HepG2 (cell line): ENCODE measurements at places on chromosomes 6 and 20. TPM values are rescaled to one million over a fixed set of nuclear protein-coding genes. Genes with fewer than 3 reads are reported as not detected.

Gene SCRT2
- not detected in 2 replicates for polyA plus RNA-seq

Gene GGT7
- 23.0 and 35.3 TPM in 2 replicates for polyA plus RNA-seq

Gene MEP1A
- polyA plus RNA-seq = 0.83 and 3.0 TPM in 2 replicates

Gene RAET1L
- polyA plus RNA-seq = not detected in 2 replicates

Gene C20orf141
- not detected in 2 replicates for polyA plus RNA-seq

Gene COMMD7
- 53.3 and 57.6 TPM in 2 replicates for polyA plus RNA-seq

GRCh38 chr20:44644230-44644617 is 7.3 kb downstream of the ADA start:
- no peak for DNase-seq

DNA sequence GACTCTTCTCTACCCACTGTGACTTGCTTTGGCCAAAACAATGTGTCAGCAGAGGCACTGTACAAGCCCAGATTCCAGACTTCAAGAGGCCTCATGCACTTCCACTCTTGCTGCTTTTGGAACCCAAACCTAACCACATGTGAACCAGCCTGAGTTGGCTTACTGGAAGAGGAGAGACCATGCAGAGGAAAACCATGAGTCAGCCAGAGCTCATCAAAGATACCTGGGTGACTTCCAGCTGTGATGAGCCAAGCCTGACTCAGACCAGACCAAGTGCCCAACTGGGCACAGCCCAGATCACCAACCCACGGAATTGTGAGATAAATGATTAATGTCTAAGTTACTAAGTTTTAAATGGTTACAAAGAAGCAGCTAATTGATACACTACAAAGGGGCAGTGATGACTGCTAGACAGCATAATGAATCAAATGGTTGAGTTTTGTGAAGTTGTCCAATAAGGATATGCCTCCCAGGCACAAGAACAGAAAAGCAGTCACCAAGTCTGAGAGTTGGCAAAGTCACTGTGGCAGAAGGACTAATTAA is 16.2 kb upstream of the BEND6 start:
- DNase-seq = peak; percentile 13

GRCh38 chr6:21098134-21098533 is 495.4 kb upstream of the SOX4 start:
- no peak for DNase-seq

- no peak for DNase-seq
Observed at GRCh38 chr6:102022803-102023202, 629.3 kb downstream of the GRIK2 start.

- DNase-seq = no peak
Observed at GRCh38 chr6:144140867-144141266, 9.4 kb upstream of the STX11 start.

DNA sequence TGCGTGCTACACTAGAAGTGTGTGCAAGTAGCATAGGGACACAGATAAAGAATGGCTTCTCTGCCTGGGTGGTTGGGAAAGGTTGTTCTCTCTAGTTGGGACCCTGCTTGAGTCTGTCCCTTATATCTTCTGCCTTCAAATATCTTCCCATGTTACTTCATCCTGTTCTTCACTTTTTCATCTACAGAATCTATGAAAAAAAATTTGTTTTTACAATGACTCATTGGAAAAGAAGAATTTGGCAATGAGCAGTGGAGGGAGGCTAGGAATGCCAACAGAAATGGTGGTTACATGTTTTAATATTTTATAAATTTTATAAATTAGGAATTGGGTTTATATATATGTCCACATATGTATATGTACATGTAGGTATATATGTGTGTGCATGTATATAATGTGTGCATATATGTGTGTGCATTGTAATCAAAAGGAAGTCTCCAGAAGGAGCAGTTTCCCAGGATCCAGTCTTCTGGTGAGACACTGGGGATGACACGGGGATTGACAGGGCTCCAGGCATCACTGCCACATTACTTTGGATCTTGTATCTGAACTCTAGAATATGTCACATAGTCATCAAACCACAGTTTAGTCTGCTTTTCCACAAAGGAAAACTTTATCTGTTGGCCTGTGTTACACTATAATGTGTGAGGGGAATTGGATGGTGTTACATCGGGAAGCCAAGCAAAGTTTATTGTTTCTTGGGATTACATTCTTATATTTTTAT is 75.3 kb upstream of the RIPOR2 start:
- no peak for DNase-seq

GRCh38 chr20:39871013-39871412 is 818.0 kb downstream of the MAFB start:
- no peak for DNase-seq

- DNase-seq = no peak
Observed at GRCh38 chr6:43451348-43451747, 4.0 kb downstream of the DLK2 start.

DNA sequence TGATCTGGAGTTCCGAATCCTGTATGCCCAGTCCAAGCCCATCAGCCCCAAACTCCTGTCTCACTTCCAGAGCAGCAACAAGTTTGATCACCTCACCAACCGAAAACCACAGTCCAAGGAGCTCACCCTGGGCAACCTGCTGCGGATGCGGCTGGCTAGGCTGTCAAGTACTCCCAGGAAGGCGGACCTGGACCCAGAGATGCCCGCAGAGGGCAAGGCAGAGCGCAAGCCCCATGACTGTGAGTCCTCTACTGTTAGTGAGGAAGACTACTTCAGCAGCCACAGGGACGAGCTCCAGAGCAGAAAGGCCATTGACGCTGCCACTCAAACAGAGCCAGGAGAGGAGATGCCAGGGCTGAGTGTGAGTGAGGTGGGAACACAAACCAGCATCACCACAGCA is 10.5 kb upstream of the DHX35 start:
- DNase-seq = no peak

DNA sequence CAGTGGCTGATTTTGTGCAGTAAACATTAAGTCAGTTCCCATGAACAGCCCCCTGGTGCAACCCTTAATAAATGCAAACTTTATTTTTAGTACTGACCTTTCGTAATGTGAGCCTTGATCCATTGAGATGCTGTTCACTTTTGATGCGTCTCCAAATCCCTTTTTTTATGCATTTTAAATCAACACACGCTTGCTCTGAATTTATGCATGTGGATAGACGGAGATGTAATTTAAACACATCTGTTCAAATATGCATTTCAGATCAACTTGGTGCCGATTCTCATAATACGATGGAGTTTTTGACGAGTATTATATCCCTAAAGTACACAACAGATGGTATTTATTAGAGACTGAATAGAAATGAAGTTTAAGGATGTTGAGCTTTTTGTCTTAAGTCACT is 505.7 kb downstream of the CDKAL1 start:
- no peak for DNase-seq

DNA sequence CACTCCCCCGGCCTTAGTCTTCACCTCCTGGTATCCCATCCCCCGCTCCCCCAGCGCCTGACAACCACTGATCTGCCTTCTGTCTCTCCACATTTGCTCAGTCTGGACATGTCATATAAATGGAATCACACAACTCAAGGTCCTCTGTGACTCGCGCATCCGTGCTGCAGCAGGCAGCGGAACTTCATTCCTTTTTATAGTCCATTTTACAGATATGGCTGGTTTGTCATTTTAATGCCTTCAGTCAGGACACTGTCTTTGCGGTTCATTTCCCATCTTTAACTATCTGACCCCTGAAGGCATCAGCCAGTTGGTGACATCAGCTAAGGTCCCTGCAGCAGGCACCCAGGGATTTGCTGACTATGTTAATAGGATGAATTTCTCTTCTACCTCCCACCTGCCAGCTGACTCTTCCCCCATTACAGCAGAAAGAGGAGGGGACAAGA is 125.7 kb downstream of the ZMYND8 start:
- DNase-seq = no peak

DNA sequence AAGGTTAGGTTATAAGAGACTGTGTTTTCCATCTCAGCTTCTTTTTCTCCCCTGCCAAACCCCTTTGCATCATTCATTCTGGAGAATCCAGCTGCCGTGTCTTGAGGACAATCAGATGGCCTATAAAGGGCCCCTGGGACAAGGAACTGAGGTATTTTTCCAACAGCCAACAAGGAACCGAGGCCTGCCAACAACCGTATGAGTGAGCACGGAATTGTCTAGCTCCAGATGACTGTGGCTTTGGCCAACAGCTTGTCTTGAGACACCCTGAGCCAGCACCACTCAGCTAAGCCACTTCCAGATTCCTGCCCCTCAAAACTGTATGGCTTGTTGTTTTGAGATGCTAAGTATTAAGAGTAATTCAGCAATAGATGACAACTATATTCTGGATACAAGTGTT is 433.7 kb upstream of the HSF2 start:
- DNase-seq = no peak

- peak; percentile 92 for DNase-seq
Observed at GRCh38 chr20:48923149-48923718, 1.7 kb downstream of the ARFGEF2 start.

DNA sequence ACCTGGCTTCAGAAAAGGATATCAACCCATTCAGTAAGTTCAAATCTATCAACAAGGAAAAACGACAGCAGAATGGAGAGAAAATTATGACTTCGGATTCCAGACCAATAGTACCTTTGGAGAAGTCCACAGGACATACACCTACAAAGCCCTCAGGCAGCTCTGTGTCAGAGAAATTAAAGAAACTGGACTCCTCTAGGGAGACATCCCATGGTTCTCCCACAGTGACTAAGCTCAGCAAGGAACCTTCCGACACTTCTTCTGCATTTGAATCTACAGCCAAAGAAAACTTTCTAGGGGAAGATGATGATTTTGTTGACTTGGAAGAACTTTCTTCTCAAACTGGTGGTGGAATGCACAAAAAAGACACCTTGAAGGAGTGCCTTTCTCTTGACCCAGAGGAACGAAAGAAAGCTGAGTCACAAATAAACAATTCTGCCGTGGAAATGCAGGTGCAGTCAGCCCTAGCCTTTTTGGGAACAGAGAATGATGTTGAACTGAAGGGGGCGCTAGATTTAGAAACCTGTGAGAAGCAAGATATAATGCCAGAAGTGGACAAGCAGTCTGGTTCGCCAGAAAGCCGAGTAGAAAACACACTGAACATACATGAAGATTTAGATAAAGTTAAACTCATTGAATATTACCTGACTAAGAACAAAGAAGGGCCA is 67.4 kb upstream of the HINT3 start:
- peak; percentile 64 for DNase-seq

DNA sequence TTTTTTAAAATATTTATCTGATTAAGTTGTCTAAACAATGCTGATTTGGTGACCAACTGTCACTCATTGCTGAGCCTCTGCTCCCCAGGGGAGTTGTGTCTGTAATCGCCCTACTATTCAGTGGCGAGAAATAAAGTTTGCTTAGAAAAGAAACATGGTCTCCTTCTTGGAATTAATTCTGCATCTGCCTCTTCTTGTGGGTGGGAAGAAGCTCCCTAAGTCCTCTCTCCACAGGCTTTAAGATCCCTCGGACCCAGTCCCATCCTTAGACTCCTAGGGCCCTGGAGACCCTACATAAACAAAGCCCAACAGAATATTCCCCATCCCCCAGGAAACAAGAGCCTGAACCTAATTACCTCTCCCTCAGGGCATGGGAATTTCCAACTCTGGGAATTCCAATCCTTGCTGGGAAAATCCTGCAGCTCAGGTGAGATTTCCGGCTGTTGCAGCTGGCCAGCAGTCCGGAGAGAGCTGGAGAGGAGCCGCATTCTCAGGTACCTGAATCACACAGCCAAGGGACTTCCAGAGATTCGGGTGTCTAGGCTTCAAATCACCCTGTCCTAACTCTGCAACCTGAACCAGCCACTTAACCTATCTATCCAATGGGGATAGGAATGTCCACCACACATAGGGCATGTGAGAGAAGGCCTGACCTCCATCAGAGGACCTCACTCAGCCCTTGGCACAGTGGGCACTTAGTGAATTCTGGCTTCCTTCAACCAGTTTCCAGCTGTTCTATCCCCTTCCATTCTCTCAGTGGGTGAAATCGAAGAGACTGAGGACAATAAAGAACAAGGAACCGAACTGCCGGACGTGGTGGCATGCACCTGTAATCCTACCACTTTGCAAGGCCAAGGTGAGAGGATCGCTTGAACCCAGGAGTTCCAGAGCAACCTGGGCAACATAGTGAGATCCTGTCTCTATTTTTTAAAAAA is 3.1 kb downstream of the TNF start:
- DNase-seq = no peak

GRCh38 chr6:151475653-151476523 is 17.9 kb upstream of the CCDC170 start:
- DNase-seq = peak; percentile 57

DNA sequence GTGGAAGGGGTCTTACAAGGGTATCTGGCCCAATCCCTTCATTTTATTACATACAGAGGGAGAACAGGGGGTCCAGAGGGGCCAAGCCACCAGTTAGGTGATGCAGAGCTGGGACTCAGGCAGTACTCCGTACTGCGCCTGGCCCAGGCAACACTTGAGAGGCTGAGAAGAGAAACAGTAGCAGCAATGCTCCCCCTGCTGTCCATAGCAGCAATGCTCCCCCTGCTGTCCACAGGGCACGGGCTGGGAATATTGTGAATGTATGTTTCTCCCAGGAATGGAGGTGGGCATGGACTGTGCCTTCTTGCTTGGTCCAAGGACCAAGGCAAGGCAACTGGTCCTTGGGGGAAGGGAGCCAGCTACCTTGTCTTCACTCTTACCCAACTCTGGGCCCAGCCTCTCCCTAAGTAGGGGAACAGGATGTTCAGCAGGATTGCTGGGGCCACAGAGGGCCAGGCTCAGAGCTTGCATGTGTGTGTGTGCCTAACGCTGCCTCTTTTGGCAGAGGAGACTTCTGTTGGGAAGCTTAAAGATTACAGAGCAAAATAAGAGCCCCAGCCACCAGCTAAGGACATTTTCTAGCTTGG is 14.8 kb upstream of the FAM83C start:
- DNase-seq = peak; percentile 80

GRCh38 chr6:27825025-27825793 is 87.0 kb downstream of the OR2B2 start:
- DNase-seq = no peak

- DNase-seq = no peak
Observed at GRCh38 chr6:113291751-113292445, 565.2 kb upstream of the MARCKS start.

DNA sequence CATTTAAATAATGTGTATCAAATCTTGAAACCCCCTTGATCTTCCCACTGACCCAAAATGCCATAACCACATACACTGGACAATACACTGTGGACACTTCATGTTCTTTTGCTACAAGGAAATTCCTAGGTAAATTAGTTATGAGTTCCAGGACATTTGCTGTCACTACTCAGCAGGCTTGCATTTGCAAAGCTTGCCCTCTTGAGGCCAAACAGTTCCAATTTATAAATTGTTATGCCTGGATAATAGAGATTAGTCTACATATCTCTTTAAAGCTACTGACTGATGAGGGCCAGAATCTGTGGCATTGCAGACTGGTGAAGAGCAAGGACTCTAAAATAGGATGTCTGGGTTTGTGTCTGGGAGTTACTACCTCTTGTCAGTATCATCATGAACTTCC is 17.4 kb upstream of the RAB32 start:
- DNase-seq = no peak

DNA sequence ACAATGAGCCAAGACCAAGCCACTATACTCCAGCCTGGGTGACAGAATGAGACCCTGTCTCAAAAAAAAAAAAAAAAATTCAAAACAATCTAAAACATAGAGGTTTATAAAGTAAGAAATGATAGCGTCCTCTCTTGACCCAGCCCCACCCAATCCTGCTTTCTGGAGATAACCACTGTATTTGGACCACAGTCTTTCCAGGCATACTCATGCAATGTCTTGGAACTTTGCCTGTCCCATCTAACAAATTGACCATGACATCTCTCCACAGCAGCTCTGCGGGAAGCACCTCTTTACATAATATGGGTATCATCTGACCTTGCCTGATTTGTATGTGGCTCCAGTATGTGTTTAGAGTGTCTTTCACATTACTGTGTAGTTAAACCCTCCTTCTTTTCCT is 9.1 kb upstream of the SHLD1 start:
- no peak for DNase-seq

- DNase-seq = no peak
Observed at GRCh38 chr20:20454367-20454766, 86.5 kb downstream of the INSM1 start.

- no peak for DNase-seq
Observed at GRCh38 chr20:63967330-63968135, 2.2 kb downstream of the ZNF512B start.
